ENCODE measurements at places on chromosomes 13 and 19.

GRCh38 chr13:42758515-42758914 lies 22.9 kb upstream of the FAM216B start:
- DNase-seq = no peak

- no peak for DNase-seq
Measured at GRCh38 chr13:35469806-35470525, 6.5 kb downstream of the MAB21L1 start.

DNA sequence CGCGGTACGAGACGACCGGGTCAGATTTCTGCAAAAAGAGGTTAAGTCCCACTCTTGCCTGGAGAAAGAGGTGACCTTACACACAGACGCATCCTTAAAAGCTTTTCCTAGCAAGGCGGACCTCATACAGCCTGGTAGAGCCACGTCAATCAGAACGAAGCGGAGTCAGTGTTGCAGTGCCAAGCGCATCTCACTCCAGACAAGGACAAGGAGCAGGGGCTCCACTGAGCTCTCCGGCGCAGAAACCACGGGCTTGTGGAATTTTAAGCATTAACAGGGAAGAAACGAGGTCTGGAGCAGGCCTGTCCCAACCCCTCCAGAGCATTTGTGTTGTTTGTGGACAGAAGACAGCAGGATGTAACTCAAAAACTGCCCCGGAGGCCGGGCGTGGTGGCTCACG lies 7.1 kb downstream of the EEF2 start:
- no peak for DNase-seq

GRCh38 chr13:20405691-20406090 lies 120.0 kb downstream of the CRYL1 start:
- no peak for DNase-seq

DNA sequence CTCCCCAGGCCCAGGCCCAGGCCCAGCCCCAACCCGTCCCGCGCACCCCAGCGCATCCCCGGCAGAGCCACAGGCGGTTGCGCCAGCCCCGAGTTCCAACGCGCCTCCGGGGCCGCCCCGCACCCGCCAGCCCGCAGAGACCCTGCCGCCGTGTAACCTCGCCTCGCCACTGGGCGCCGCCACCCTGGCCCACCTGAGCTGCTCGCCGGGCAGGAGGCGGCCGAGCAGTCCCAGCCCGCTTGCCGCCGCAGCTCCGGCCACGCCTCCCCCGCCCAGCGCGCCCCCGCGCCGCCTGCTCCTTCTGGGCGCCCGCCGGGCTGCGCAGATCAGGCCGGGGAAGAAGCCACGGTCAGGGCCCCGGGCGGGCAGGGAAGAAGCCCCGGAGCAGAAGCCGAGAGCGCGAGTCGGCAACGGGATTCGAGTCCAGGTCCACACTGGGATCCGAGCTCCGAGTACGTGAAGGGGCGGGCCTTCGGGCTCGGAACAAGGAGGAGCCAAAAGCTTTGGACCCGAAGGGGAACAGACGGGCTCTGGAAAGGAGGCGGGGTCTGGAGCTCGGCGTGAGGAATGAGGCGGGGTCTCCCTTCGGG lies at the start of gene MBOAT7:
Gene MBOAT7, minus strand, starts transcription at position 436 of the 590 bp plus-strand sequence. CDS start 1,072 bp downstream, outside the sequence.
- no peak for DNase-seq

- DNase-seq = no peak
Measured at GRCh38 chr13:33953203-33953602, 135.3 kb downstream of the RFC3 start.

GRCh38 chr19:35531291-35531690 lies 2.0 kb upstream of the GAPDHS start:
- DNase-seq = no peak

DNA sequence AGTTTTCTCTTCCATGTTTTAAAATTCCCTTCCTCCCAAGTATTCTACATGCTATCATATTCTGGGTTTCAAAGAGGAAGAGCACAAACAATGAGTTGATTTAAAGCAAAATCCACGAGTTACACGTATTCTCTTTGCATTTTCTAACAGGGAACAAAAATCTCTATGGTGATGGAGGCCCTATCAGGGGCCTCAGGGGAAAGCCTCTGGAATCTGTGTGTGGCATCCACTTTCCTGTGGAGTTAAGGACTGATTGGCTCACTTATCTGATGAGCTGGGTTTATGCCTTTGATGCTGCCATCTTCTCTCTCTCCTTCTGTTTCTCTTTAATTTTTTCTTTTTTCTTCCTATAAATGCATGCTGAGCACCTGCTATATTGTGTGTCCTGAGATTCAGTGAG lies 14.8 kb downstream of the OLFM4 start:
- no peak for DNase-seq

- DNase-seq = no peak
Measured at GRCh38 chr13:27592865-27593264, 27.5 kb downstream of the LNX2 start.

DNA sequence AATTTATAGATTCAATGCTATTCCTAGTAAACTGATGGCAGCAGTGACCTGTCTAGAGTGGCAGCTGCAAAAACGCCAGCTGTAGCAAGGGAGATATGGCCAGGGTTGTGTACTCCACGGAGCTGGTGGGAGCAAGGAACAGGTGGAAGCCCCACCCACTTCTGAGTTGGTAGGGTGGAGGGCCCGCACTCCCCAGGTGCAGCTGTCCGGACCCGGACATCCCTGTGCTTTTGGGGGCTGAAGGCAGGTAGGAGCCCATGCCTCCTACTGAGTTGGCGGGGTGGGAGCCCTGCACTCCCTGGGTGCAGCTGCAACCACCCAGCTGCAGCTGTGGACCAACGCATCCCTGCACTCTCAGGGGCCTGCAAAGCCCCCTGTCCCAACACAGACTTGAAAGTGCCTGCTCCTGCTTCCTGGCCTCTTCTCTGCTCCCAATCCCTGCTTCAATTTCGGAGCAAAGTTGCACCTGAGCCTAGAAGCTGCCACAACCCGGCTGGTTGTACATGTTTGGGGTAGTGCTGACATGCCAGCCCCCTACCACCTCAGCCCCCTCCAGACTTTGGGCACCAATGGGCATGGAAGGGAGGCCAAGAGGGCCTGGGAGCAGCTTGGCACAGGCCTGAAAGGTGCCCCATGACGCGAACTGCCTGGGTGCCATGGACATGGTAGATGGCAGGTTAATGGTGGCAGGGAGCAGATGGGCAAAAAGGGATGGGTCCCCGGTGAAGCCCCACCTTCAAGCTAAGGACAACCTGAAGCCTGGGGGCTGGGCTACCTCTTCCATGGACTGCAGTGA lies 19.8 kb downstream of the UGGT2 start:
- no peak for DNase-seq

GRCh38 chr13:33644581-33645543 lies 173.1 kb upstream of the RFC3 start:
- DNase-seq = no peak

DNA sequence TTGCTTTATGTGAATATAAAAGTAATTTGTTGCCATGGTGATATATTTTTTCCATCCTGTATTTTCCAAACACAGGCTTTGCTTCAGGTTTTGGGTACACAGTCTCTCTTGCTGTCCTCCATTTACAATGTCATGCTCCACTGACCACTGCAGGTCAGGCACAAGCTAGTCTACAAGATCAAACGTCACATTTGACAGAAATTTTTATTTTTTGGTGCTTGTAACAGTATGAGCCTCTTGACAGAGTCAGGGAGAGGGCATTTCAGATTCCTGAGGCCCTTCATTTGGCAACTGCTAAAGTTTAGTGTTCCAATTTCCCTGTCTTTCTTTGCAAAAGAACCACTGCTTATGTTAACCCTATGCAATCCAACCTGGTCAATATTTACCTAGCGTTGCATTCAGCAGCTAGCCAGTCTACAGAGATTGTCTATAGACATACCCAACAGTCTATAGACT lies 175.0 kb downstream of the RFC3 start:
- no peak for DNase-seq

DNA sequence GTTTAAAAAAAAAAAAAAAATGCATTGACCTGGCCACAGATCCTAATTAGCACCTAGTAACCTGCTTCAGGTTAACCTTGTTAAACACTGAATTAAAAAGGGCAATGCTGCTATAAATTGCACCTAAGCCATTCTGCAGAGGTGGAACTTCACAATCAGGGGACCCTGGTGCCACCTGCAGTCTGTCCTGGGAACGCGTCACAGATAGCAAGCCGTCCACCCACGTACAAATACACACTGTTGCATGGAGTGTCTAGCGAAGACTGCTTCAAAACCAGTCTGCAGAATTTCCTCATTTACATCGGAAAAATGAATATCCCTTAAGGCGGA lies 169.3 kb downstream of the COL4A1 start:
- no peak for DNase-seq

GRCh38 chr19:18439025-18439909 lies 1.3 kb upstream of the ISYNA1 start:
- DNase-seq = no peak

GRCh38 chr19:29329460-29330134 lies 116.6 kb upstream of the UQCRFS1 start:
- DNase-seq = no peak

DNA sequence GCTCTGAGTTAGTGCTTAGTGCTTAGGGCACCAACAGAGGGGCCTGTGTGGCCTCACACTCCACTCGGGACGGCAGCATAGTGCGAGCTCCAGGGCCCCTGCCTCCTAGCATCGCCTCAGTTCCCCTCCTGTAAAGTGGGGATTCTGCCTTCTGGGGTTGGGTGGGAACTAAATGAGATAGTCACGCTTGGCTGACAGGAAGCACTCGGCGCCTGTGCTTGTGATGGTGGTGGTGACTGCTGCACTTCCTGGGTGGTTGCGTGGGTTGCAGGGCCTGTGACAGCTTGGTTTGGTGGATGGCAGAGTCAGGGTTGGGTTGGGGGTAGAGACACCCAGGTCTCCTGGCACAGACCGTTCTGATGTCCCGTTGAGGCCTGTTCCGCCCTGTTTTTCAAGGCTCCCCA lies 7.7 kb downstream of the PLEKHF1 start:
- DNase-seq = peak; percentile 64

GRCh38 chr19:33463199-33463598 lies 58.4 kb downstream of the PEPD start:
- no peak for DNase-seq

DNA sequence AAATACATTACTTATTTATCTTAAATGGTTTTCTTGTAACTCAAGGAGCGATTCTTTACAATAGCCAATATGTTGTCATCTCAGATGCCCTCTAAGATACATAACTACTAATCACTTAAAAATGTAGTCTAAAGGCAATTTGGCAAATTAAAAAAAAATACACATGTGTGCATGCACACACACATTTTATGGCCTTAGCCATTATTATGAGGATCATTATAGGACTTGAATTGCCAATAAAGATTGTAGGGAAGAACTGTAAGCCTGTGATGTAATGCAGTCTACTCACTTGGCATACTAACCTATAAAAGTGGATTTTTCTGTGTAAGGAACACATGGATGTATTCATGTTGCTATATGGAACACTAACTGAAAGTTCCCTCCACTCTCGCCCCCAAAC lies 274.3 kb downstream of the SHISA2 start:
- DNase-seq = no peak

DNA sequence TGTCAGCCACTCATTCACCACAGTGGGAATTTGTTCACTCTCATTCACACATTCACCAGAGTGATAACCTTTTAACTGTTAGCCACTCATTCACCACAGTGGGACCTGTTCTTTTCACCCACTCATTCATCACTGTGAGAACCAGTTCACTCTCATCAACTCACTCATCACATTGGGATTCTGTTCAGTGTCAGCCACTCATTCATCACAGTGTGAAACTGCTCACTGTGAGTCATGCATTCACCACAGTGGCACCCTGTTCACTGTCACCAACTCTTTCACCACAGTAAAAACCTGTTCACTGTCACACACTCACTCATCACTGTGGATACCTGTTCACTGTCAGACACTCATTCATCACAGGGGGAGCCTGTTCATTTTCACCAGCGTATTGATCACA lies 43.5 kb upstream of the ZNF85 start:
- DNase-seq = no peak

DNA sequence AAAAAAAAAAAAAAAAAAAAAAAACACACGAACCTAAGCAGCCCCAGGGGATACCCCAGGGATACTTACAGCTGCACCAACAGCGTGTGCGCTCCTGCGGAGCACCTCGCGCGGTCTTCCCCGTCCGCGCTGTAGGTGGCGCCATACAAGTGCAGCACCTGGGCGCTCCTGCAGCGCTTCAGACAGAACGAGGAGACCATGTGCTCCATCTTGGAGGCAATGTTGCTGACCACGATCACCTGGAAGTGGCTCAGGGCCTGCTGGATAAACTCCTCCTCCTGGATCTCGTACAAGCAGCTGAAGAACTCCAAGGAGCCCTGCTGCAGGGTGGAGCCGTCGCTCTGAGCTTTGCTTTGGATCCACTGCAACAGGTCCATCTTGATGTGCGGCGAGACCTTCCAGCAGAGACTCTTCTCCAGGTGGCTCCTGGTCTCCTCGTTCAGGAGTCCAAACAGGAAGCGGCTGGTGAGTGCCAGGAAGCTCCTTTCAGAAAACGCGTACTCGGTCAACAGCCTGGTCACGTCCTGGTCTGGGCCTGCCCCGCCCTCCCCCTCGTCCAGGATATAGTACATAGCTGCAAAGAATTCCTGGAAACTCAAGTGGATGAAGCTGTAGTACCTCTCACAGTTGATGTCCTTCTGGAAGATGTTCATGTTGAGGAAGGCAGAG lies 14.5 kb downstream of the NLRP12 start:
- no peak for DNase-seq

DNA sequence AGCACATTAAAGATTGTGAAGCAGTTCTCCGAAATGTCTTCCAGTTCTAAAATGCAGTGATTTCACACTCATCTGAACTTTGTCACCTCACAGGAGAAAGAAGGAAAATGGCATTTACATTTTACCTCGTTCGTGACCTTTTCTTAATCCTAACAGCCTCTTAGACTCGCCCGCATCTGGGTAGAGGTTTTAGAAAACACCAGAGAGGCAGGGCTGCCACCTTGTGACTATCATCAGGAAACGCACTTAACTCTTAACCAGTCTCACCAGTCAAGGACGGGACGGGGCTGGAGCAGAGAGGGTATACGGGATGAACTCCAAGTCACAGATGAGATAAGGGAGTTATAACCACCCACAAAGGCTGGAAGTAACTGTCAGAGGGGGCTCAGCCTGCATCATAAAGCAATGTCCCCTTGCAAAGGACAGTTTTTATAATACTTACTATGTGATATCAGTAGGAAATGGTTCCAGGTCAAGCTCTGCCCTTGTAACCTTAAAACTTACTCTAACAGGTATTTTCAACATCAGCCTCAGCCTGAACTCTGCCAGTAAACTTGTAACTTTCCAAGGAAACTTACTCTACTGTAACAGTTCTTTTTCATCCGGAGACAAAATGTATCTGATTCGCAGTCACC lies 8.6 kb upstream of the CEACAM6 start:
- DNase-seq = no peak

- DNase-seq = no peak
Measured at GRCh38 chr13:71867131-71867814, at the start of gene DACH1. TSS of gene DACH1 (minus strand) at chr13:71867204.

DNA sequence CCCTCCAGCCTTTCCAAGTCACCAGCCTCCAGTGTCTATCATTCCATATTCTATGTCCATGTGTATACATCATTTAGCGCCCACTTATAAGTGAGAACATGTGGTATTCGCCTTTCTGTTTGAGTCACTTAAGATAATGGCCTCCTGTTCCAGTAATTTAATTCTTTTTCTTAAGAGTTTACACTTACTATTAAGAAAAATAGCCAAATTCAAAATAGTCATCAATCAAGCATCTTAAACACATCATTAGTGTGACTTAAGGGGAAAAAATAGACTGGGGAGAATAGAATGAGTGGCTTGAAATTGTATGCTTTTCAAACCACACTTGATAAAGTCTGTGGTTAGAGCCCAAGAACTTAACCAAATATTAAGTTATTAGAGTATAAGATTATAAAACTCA lies 248.0 kb downstream of the MAB21L1 start:
- no peak for DNase-seq
